ENCODE measurements at places on chromosomes 13 and 19.

DNA sequence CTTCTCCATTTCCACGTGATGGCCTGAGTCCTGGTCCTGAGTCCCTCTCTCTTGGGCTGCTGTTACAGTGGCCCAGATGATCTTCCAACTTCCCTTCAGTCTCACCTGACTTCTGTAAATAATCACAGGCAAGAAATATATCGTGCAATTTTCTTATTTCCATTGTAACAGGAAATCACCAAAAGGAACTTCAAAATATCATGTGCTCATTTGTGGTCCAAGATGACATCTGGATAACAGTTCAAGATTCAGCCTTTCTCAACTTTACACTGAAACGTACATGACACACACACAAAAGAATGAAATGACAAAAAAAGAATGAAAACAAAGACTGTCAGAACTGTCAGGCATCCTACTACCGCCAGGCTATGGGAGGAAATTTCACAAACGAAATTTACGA is 22.0 kb upstream of the RAP2A start:
- peak; percentile 12 for DNase-seq

- DNase-seq, result no peak
Measured at GRCh38 chr13:24249624-24250023, 59.8 kb upstream of the C1QTNF9 start.

DNA sequence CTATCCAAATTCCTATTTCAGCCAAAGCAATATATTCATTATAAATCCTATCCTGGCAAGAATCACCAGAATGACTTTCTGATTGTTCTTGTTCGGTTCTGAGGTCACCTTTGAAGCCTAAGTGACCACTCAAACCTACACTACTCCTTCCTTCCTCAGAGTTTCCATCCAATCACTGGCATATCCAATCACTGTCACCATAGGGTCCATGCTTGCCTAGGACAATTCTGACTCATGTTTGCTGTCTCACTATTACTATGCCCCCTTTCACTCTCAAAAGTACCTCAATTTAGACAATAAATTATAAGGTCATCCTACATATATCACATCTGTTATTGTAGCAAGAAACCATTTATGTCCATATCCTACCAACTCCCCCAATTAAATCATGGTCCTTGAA is 58.9 kb downstream of the UBL3 start:
- no peak for DNase-seq

DNA sequence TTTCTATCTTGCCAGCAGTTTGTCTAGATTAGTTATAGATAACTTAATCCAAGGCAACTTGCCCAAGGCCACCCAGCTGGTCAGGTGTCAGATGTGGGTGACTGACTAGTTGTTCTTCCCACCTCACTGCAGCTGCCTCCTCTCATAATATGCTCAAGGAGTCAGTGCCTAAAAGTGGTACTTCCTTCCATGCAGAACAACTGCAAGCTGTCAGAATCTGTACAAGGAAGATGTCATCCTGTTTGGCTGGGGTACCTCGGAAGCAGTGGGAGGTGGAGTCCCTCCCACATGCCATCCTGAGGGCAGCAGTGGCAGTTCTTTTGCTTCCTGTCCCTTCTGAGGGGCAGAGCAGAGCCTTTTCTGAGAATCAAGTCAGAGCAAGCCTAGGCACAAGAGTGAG is 193.2 kb upstream of the RFC3 start:
- no peak for DNase-seq

DNA sequence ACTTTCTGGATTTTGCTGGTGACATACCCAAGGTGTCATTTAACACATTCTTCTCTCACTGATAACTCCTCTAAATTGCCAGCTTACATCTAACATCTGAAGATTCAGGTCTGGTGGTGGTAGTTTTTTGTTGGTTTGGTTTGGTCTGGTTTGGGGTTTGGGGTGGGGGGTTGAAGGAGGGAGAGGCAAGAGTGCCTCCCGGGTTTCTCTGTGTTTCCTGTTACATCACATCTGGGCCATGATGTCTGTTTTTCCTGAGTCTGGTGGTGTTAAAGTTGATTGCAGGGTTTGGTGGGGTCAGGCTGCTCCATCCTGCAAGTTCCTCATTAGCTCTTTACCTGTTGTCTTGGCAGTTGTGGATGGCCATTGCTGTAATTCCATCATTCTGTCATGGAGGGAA is 155.8 kb upstream of the UBL3 start:
- no peak for DNase-seq

GRCh38 chr19:2726904-2727639 is 5.9 kb upstream of the DIRAS1 start:
- peak; percentile 75 for DNase-seq

GRCh38 chr19:43809762-43810696 is 7.8 kb upstream of the LYPD5 start:
- peak; percentile 85 for DNase-seq

DNA sequence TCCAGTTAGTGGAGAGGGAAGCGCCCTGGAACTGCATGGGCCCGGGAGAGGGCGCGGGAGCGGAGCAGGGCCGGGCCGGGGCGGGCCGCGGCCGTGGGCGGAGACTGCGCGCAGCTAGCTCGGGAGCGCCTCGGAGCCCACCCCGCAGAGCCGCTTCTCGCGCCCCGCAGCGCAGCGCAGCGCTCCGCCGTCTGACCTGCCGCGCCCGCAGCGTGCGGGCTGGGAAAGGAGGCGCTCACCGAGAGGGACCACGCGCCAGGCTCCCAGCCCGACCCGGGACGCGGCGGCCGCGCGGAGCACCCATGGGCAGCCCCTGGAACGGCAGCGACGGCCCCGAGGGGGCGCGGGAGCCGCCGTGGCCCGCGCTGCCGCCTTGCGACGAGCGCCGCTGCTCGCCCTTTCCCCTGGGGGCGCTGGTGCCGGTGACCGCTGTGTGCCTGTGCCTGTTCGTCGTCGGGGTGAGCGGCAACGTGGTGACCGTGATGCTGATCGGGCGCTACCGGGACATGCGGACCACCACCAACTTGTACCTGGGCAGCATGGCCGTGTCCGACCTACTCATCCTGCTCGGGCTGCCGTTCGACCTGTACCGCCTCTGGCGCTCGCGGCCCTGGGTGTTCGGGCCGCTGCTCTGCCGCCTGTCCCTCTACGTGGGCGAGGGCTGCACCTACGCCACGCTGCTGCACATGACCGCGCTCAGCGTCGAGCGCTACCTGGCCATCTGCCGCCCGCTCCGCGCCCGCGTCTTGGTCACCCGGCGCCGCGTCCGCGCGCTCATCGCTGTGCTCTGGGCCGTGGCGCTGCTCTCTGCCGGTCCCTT is at the start of gene MLNR:
MLNR (plus strand) TSS at position 303 of the 820 bp plus-strand sequence; CDS start at position 303, 0 bp downstream.
- DNase-seq, result peak; percentile 37
